ENCODE measurements at places on chromosomes 11 and 22. TPM values are rescaled to one million over a fixed set of nuclear protein-coding genes. Genes with fewer than 3 reads are reported as not detected.

Gene PDE2A
- polyA plus RNA-seq: 9.5 TPM

Gene SNX32
- 4.2 TPM for polyA plus RNA-seq

Gene ATG16L2
- polyA plus RNA-seq: 52.1 TPM

Gene LSP1
- polyA plus RNA-seq: 5.4 TPM

Gene TEAD1
- polyA plus RNA-seq: 47.5 TPM

Gene C11orf87
- 0.04 TPM for polyA plus RNA-seq

Gene APOA4
- polyA plus RNA-seq: not detected

Gene SLC39A13
- polyA plus RNA-seq: 29.2 TPM

Gene TMPRSS13
- polyA plus RNA-seq: 9.4 TPM

Gene ACTN3
- 3.8 TPM for polyA plus RNA-seq

Gene WBP2NL
- 2.3 TPM for polyA plus RNA-seq

Gene SCN3B
- polyA plus RNA-seq: 4.3 TPM

Gene OR10A2
- polyA plus RNA-seq: not detected

Gene HPX
- 8.8 TPM for polyA plus RNA-seq

Gene AQP11
- 2.2 TPM for polyA plus RNA-seq

Gene INS
- not detected for polyA plus RNA-seq

Gene SCUBE1
- polyA plus RNA-seq: 3.1 TPM

Gene CRYBA4
- 0.91 TPM for polyA plus RNA-seq

Gene TMEM191B
- polyA plus RNA-seq: 0.92 TPM

- no peak for DNase-seq
Measured at GRCh38 chr11:27971171-27971570, 136.8 kb downstream of the KIF18A start.

- DNase-seq: no peak
Measured at GRCh38 chr22:27754247-27754887, 47.2 kb downstream of the MN1 start.

GRCh38 chr22:33883561-33883960 lies 36.7 kb downstream of the LARGE1 start:
- DNase-seq: no peak

GRCh38 chr11:103949781-103950180 lies 86.7 kb upstream of the DDI1 start:
- no peak for DNase-seq

DNA sequence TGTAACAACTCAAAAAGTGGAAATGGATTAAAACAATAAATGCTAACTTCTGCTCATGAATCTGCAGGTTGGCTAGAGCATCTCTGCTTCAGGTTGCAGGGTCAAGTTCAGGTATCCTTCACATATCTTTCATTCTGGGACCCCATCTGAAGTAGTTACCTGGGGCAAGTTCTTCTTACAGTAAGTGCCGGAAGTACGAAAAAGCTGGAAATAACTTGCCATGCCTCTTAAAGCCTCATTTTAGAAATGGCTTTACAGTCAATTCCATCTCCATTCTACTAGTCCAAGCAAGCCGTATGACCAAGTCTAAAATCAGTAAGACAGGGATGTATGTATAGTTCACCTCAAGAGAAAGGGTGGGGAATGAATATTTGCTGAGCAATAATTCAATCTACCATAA lies 93.7 kb downstream of the FCHSD2 start:
- no peak for DNase-seq

GRCh38 chr11:93039531-93040240 lies 70.2 kb downstream of the MTNR1B start:
- DNase-seq: no peak

DNA sequence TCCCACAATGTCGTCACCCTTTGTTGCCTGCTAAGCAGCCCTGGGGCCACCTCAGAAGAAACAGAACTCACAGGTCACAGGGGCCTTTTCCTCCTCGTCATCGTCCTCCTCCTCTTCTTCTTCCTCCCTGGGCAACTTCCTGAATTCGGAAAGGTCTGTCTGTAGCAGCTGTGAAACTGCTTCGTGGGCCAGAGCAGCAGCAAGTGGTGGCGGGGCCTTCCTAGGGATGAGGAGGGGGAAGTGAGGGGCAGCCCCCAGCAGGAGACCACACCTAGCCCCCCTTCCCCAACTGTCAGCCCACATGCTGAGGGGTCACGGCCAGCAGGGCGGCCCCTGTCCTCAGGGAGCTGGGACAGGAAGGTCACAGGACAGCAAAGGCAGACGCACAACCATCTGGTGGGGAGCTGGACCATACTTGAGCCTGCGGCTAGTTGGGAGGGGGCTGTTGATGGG lies 13.2 kb downstream of the PPM1F start:
- DNase-seq: no peak

GRCh38 chr11:129279326-129280026 lies 87.4 kb upstream of the ARHGAP32 start:
- peak; percentile 75 for DNase-seq

DNA sequence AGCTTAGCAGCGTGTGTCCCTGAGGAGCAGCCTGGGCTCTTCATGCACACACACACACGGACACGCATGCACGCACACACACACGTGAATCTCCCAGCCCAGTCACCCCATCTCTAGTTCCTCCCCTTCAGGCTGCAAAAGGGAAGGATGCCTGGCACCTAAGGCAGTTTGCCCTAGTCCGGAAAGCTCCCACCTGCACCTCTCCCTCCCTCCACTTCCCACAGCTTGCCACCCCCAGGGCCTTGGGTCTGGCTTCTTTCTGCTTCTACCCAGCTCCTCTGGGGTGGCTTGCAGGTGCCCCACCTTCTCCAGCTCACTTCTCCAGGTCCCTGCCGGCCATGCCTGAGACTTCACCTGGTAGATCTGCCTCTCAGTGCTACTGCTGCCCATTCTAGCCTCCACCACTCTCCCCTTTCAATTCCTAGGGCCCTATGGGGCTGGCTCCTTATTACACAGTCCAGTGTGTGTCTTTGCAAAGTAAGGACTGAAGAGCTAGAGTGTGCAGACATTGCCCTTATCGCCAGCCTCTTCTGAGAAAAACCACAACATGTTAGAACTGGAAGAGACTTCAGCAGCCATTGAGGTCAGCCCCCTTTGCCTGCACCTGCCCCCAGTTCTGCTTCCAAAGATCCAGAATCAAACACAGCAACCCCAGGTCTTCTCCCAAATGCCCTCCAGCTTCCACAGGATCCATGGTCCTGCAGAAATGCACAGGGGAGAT lies 33.5 kb upstream of the CHST1 start:
- DNase-seq: no peak

GRCh38 chr22:19065298-19065859 lies 56.8 kb downstream of the DGCR2 start:
- no peak for DNase-seq

GRCh38 chr11:70068345-70068744 lies 9.8 kb upstream of the ANO1 start:
- DNase-seq: no peak

- DNase-seq: no peak
Measured at GRCh38 chr11:72528121-72528520, 93.8 kb upstream of the CLPB start.

GRCh38 chr11:40328890-40329614 lies 1130.4 kb downstream of the LRRC4C start:
- peak; percentile 85 for DNase-seq

- DNase-seq: no peak
Measured at GRCh38 chr11:99687320-99687719, 666.6 kb downstream of the CNTN5 start.

DNA sequence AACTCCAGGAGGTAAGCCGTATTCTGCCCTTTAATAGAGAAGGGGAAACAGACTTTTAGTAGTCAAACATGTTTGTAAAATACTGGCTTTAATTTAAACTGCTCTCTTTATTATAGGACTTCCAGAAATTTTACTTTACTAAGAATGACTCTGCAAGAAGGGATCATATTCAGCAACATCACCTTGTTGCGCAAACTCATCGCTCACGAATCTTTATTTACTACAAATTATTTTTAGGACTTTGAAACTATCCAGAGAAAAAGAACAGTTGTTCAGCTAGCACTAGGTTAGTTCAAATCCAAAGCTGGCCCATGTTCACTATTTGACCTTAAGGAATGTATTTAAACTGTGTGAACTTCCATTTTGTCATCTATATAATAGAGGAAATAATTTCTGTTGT lies 498.3 kb upstream of the TENM4 start:
- DNase-seq: no peak

DNA sequence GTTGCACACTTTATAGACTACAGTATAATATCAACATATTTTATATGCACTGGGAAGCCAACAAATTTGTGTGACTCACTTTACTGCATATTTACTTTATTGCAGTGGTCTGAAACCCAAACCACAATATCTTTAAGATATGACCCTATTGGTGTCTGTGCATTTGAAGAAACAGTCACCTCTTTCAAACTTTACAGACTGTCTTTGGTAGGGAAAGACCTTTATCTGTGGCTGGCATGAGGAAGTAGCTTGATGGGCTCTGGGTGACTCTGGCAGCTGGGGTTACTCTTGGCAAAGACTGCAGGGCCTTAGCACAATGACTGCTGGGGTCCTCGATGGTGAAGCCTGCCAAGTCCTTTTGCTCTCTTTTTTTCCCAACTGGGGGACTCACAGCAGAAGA lies 21.3 kb upstream of the ABTB2 start:
- DNase-seq: no peak

- no peak for DNase-seq
Measured at GRCh38 chr11:2796091-2796490, 89.5 kb downstream of the CDKN1C start.

DNA sequence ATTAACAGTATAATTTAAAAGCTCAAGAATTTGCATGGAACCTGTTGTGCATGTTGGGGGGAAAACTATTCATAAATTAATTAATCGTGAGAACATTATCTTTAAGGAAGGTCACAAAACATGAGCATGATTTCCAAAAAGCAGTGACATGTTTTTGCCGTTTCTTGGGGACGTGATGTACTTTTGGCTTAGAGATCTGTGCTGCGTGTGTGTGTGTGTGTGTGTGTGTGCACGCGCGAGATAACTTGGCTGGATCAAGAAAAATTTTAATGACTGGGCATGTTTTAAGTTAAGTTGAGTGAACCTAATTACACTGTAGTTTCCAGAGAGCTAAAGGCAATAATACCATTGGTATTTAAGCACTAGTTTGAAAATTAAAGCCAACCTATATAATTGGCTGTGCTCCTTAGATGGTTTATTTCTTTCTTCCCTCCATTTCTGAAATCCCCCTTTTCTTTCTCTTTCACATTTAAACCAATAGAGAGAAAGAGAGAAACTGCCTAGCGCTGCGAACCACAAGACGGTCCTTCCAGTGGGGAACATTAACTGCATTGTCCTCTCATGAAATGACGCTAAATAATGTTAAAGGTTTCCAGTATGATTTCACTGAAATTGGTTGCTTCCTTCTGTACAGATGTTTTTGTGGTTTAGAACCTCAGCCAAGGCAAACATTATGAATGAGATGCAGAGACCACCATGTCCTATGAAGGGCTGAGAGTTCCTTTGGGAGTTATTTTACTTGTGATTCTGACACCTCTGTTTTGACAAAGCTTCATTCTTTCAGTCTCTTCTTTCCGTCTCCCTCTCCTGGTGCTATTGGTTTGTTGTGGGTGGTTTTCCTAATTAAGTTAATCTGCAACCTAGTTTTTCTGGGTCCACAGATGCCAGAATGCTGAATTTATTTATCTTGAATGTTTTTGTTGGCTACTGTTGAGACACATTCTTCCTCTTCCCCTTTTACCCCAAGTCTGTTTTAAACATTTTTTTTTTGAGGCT lies 51.7 kb downstream of the ZBTB16 start:
- peak; percentile 62 for DNase-seq

GRCh38 chr11:95972060-95972459 lies 48.2 kb upstream of the MTMR2 start:
- DNase-seq: peak; percentile 63

GRCh38 chr11:73072935-73073481 lies 69.1 kb downstream of the FCHSD2 start:
- DNase-seq: no peak

GRCh38 chr22:39738746-39739145 lies 154.8 kb downstream of the ENTHD1 start:
- DNase-seq: no peak

- DNase-seq: no peak
Measured at GRCh38 chr11:69480547-69481392, 693 bp upstream of the LINC01488 start.

DNA sequence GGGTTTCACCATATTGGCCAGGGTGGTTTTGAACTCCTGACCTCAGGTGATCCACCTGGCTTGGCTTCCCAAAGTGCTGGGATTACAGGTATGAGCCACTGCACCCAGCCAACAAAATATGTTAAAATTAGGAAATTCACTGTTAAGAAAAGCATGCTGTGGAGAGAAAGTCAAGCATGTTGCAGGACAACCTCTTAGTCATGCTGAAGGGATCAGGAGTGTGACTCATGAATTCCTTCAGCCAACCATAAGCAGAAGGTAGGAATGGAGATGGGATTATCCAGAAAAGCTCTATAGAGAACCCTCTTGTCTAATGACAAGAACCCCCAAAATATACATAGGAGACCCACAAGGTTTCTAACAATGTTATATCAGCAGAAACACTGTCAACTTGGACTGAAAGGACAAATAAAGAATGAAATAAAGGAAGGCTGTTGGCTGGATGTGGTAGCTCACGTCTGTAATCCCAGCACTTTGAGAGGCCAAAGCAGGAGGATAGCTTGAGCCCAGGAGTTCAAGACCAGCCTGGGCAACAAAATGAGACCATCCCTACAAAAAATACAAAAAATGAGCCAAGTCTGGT lies 16.0 kb downstream of the MRTFA start:
- DNase-seq: no peak

- peak; percentile 92 for DNase-seq
Measured at GRCh38 chr11:118928101-118928869, 2.6 kb upstream of the BCL9L start.

GRCh38 chr11:10529279-10529678 lies 11.7 kb downstream of the RNF141 start:
- no peak for DNase-seq

GRCh38 chr11:87187076-87187475 lies 149.3 kb downstream of the TMEM135 start:
- DNase-seq: no peak

DNA sequence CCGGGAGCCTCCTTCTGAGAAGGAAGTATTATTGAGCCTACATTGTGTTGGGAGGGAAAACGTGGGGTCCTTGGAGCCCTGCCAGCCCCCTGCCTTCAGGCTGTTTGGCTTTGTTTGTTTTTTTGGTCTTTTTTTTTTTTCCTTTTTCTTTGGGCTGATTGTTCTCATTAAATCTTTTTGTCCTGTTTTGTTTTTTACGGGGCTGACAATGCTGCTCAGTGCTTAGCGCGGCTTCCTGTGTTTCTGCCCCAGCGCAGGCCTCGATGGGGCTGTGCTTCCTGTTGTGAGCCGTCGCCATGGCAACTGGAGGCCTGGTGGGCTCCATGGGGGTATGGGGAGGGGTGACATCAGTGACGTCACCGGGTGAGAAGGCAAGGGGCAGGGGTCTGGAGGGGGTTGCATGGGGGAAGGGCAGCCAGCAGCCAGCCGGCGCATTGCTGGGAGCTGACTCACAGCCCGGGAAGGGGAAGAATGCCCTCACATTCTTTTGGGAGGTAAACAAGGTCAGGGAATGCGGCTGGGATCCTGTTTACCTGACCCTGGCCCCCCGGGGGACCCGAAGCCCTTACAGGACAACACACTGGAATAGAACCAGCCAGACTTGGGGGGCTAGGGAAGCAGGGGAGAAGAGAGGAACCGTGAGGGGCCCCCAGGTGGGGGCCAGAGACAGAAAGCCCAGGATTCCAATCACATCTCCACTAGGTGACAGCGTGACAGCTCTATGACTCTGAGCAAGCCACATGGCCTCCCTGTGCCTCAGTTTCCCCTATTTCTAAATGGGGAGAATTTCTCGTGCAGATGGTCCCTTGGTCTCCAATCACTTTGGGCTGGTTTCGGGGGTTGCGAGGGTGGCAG lies 22.2 kb upstream of the CBX7 start:
- DNase-seq: peak; percentile 77
